Hippocampal formation (tissue), 2 donors: ENCODE measurements at places on chromosomes 13 and 19.

- no peak for DNase-seq
These were observed 311.3 kb downstream of the KLF5 start for GRCh38 chr13:73370066-73370465.

DNA sequence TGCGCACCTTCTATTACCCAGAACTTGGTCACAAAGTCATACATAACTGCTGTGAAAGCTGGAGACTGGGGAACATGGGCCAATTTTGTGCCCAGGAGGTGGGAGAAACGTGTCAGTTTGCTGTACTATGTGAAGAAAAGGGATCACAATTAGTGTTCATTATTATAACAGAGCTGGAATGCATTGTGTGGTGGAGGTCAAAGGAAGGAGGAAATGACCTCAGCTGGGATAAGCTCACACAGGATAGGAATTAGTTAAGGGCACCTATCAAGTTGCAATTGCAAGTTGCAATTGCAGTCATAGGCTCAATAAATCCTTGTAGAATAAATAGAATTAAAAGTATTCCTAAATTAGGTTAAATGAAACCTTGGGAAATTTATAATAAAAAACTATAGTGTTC lies 103.9 kb upstream of the OBI1 start:
- no peak for DNase-seq

GRCh38 chr19:801030-801860 lies 4.0 kb downstream of the PTBP1 start:
- DNase-seq: no peak

DNA sequence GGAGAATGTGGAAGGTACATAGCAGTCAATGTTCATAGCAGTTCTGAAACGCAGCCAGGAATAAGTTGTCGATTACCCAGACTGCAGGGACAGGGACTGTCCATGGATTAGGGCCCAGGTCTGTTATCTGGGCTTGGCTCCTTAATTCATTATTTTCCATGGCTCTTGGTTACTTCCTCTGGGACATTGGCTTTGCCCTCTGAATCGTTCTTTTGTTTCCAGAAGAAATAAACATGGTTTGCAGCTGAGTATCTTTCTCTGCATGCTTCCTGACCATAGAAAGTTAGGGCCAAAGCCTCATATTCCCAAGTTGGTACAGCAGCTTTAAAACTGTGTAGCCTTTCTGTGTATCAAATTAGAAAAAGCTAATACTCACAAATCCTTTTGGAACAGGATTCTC lies 121.7 kb upstream of the MAB21L1 start:
- no peak for DNase-seq

- no peak for DNase-seq
These were observed 8.3 kb upstream of the MZF1 start for GRCh38 chr19:58581227-58582141.

GRCh38 chr19:38706792-38707511 lies 37.3 kb downstream of the CAPN12 start:
- no peak for DNase-seq

DNA sequence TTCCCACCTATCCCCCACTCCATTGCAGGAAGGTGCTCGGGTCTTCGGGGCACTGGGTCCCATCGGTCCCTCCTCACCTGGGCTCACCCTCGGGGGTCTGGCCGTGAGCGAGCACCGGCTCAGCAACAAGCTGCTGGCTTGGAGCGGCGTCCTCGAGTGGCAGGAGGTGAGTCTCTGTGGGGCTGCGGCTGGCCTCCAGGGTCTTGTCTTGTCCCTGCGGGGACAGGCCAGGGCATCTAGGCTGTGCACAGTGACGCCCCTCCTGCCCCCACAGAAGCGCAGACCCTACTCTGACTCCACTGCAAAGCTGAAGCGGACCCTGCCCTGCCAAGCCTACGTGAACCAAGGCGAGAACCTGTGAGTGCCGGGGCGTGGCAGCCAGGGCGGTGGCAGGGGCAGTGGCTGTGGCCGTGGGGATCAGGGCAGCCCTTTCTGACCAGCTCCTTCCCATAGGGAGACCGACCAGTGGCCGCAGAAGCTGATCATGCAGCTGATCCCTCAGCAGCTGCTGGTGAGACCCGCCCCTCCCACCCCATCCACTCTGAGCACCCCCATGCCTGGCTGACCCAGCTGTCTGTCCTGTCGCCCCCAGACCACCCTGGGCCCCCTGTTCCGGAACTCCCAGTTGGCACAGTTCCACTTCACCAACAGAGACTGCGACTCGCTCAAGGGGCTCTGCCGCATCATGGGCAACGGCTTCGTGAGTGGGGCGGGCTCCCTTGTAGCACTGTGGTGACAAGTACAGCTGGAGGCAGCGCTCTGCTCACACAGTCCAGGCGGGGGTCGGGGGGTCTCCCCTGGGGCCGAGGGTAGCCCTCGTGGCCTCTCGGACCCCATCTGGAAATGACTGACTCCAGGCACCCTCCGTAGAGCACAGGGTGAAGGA lies 3.7 kb downstream of the PTOV1 start:
- DNase-seq: no peak

DNA sequence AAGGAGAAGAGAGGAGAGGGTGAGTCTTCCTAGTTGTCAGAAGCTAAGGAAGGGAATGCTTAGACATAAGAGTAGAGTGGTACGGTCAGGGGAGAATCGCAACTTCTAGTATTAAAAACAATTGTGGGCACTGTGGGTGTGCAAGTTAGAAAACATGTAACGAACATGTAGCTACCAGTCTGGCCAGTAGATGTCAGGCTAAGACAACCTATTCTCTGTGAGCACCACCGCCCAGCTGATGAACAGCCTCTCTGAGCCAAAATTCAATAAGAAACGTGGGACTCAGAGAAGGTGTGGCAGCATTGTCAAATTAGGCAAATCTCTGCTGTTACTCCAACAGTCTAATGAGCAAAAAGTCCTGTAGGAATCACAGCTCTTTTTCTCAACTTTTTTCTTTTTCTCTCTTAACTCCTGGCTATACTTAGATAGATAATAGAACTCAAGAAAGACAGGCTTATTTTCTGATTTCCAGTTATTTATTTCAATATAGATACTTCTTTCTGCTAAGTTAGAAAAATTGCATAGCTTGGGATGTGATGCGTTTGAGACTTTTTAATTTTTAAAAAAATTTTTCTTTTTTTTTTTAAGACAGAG lies 186.2 kb downstream of the USP12 start:
- DNase-seq: peak; percentile 46

GRCh38 chr13:108176685-108177274 lies 38.6 kb downstream of the LIG4 start:
- DNase-seq: no peak

DNA sequence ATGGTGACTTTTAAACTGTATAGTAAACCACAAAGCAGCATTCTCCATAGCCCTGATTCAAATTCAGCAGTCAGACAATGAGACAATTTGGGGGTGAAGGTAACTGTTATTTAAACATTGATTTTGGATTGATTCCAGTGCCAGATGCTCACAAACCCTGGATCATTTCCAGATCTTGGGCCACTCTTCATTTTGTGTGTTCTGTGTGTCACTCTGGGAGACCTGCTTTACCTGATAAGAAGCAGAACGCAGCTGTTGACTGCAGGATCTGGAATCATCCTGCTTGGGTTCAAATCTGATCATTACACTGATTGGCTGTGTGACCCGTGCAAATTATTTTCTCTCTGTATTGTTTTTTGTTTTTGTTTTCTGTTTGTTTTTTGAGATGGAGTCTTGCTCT lies 4.0 kb upstream of the PCDH8 start:
- no peak for DNase-seq
